Hepatocyte (in vitro differentiated cells): ENCODE measurements at places on chromosomes 6 and 20. TPM values are rescaled to one million over a fixed set of nuclear protein-coding genes. Genes with fewer than 3 reads are reported as not detected.

DNA sequence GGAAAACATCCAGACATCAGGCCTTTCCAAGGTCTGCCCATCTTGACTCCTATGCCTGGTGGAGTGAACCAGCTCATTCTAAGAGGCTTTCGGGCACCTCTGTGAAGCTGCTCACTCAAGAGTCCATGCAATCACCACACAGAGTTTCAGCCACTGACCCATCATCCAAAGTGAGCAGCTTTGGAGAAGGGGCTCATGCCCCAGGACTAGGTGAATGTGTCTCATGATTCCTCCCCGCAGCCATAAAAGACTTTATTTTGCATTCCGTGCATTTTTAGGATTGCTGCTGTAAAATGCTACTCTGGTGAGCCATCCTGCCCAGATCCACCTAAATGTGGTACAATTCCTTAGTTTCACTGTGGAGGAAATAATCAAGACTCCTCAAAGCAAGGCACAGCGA is 44.5 kb upstream of the EZR start:
- no peaks in the 10 kb centered on the region for H3K36me3 ChIP-seq
- no peak for DNase-seq
- no peaks in the 10 kb centered on the region for H3K27me3 ChIP-seq
- peak overlapping the region; percentile 56 for H3K27ac ChIP-seq
- H3K4me3 ChIP-seq: no peak overlapping the region
- peaks cover 13% of the 10 kb centered on the region for H3K4me1 ChIP-seq

The SLC16A10 gene
- 34.1 and 42.2 TPM in 2 replicates for total RNA-seq

The SLC24A3 gene
- total RNA-seq: 1.0 and 1.7 TPM in 2 replicates

The TGM2 gene
- total RNA-seq: 120 and 133 TPM in 2 replicates

The ENPP4 gene
- 11.2 and 12.2 TPM in 2 replicates for total RNA-seq

The FAM83B gene
- total RNA-seq: 29.1 and 29.2 TPM in 2 replicates
